ENCODE measurements at places on chromosomes 13 and 19. TPM values are rescaled to one million over a fixed set of nuclear protein-coding genes. Genes with fewer than 3 reads are reported as not detected.

TUBB4A gene
- 0.21 TPM for total RNA-seq

SULT2A1 gene
- not detected for total RNA-seq

DNA sequence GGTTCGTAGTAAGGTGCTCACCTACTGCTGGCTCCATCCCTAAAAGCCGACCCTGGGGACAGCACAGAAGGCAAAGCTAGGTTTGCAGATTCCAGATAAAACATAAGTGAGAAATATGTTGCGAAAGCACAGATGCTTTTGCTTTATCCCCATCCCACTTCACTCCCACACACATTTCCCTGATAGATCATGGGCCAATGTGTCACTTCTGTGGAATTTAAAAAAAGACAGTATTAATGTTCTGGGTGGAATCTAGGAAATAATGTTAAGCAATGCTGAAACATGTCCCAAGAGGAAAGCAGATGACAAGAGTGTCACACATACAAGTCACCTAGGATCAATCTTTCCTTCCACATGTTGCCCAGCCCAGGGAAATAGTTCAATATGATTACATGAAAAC, 661.0 kb upstream of the MIR17HG start:
- DNase-seq: no peak

GRCh38 chr19:32012206-32012605, 333.2 kb upstream of the ZNF507 start:
- no peak for DNase-seq

GRCh38 chr13:30974350-30974749, 41.9 kb downstream of the TEX26 start:
- no peak for DNase-seq

Measured in endothelial cell (in vitro differentiated cells).